Lung microvascular endothelial cell (primary cell): ENCODE measurements at places on chromosomes 4 and X. TPM values are rescaled to one million over a fixed set of nuclear protein-coding genes. Genes with fewer than 3 reads are reported as not detected.

Gene TEX13D
- not detected in 2 replicates for total RNA-seq

GRCh38 chrX:39903343-39903742 lies 194.4 kb downstream of the BCOR start:
- no peak for DNase-seq

DNA sequence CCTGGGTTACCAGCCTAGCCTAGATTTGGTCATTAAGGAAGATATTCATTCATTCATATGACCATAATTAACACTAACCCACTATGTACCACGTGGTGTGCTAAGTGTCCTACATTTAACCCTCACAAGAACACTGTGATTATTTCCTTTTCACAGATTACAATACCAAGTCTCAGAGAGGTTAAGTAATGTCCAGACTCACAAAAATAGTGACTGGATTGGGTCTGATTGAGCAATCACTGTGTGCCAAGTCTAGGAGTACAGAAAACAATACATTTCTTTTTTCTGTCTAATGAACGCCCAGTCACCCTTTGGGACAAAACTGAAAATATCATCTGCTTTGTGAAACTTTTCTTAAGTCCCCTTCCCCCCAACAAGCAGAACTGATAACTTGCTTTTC lies 7.6 kb upstream of the DLG3 start:
- no peak for DNase-seq

Gene ATRX
- 41.0 and 53.8 TPM in 2 replicates for total RNA-seq

DNA sequence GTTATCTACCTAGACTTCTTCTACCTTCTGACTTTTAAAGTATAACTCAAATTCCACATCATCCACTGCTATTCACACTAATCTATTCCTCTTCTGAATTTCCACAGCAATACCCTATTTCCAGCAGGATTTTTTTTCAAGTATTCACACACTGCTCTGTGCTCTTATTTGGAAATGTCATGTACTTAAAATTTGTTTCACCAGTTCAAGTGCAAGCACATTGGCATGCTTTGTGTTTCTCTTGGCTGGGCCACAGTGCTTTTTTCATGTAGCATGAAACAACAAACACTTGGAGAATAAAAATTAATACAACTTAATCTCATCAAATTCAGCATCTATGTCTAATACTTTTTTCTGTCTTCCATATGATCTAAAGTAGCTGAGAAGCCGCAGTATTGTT lies 161.8 kb upstream of the PCDH18 start:
- no peak for DNase-seq

DNA sequence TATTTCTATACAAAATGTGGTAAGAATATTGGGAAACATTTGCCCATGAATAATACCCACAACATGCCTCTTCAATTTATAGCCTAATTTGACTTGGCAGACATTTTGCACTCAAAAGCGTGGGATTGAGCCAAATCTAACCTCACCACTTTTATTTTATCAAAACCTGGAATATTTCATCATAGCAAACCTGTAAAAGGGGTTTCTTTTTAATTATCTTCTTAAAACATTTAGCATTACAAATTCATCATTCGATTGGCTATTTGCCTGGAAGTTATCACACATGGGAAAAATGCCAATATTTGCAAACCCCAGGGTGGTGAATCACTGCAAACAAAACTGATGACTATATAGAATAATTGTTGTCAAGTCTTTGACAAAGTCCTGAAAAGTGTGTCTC lies 56.2 kb downstream of the VCX3B start:
- no peak for DNase-seq

DNA sequence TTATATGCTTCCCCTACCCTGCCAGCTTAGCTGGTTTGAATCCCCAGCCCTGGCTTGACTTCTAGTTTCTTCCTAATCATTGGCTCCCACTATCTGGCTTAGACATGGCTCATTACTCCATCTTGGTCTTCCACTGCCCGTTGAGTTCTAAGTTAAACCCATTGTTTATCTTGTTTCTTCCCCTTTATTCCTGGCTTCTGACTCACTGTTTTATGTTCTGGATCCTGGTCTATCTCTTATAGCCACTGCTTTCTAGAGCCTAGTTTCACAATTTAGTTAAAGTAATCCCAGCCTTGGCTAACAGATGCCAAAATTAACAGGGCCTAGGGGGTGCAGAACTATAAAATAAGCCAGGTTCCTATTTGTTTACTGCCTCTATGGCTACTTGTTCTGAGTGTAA lies 120.9 kb downstream of the ARHGEF9 start:
- no peak for DNase-seq

- no peak for DNase-seq
Observed at GRCh38 chr4:36348403-36348938, 67.1 kb downstream of the DTHD1 start.

DNA sequence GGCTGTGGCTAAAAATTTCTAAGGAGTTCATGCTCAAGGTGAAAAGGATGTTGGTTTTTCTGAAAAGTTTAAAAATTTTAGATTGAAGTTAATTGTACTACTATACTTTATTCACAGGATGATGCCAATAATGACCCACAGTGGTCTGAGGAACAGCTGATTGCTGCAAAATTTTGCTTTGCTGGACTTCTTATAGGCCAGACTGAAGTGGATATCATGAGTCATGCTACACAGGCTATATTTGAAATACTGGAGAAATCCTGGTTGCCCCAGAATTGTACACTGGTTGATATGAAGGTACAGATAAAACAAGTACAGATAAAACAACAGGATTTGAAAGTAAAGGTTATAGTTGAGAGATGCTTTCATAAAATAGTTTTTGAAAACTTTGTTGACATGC lies 12.2 kb downstream of the PAICS start:
- DNase-seq, result no peak

- DNase-seq, result no peak
Observed at GRCh38 chrX:123695242-123695641, 37.6 kb downstream of the THOC2 start.

Gene WWC2
- 17.2 and 26.0 TPM in 2 replicates for total RNA-seq

Gene GPRIN3
- total RNA-seq, result 0.40 and 0.65 TPM in 2 replicates

GRCh38 chr4:37392521-37393255 lies 148.1 kb downstream of the NWD2 start:
- peak; percentile 4 for DNase-seq

Gene ADAM29
- total RNA-seq, result not detected in 2 replicates

Gene CDS1
- total RNA-seq, result under 0.01 TPM in 1 of 2 replicates, not detected in the other

- peak; percentile 76 for DNase-seq
Observed at GRCh38 chr4:76087007-76087769, 12.7 kb downstream of the ART3 start.

DNA sequence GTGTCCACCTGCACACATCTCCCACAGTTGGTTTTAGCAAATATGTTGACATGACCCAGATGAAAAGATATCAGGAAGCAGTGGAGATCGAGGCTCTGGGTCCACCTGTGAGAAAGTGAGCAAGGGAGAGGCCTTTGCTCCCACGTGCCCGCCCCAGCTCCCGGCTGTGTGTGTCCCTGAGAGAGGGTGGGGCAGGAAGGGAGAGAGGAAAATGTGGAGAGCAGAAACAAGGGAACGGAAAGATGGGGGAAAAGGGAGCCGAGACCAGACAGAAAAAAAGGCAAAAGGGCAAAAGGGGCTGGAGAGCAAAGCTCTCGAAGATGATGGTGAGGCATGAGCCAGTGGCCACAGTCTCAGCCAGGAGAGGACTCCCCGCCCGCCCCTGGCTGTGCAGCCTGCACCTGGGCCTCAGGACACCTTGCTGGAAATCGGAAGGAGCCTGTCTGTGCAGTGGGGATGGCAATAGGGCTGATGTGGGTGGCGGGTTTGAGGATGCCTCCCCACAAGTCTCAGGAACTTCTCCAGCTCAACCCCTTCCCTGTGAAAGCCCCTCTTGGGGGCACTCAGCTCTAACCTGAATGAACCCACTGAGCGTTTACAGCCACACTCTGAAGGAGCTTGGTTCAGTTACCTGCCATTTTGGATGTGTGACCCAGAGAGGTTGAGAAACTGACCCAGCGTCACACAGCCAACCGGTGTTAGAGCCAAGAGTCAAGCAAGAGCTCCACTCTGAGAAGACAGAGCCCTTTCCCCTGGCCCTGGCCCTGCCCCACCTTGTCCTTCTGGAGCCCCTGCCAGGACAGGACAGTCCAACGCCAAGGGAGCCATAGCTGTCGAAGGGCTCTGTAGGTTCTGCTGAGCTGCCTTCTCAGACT lies 20.3 kb upstream of the MSX1 start:
- no peak for DNase-seq

DNA sequence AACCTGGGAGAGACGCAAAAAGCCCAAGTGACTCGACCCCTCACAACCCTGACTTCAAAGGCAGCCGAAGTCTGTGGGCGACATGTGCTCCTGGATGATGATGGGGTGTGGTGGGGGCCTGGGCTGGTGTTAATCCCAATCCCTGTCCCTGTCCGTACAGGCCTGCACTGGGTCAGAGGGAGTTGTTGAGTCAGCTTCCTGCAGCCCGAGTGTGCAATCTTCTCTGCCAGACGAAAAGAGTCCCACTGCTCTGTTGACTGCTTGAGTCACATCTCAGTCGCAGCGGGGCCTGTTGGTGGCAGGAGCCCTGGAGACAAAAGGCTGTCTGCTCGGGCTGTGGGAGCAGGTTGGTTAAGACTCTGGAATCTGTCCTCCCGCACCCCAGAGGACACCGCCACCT lies 10.3 kb downstream of the FAM3A start:
- DNase-seq, result peak; percentile 70

Gene P2RY4
- not detected in 2 replicates for total RNA-seq

GRCh38 chr4:79201971-79202370 lies 123.9 kb downstream of the NAA11 start:
- DNase-seq, result no peak

DNA sequence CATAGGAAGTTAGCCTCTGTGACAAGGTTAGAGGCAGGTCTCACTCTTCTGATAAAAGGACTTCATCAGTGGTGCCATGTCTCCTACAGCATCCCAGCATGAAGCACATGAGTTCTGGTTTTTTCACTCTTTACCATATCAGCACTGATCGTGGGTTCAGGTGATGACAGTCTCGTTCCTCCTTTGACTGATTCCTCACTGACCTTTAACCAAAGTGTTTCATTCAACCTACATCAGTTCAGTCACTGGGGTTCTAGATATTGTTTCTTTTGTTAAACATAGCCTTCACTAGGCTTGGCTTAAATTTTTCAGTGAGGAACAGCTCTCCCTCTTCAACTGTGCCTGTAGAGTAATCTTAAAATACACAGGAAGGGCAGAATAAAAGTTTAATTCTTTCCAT lies 9.6 kb upstream of the MAGEA8 start:
- DNase-seq, result no peak

DNA sequence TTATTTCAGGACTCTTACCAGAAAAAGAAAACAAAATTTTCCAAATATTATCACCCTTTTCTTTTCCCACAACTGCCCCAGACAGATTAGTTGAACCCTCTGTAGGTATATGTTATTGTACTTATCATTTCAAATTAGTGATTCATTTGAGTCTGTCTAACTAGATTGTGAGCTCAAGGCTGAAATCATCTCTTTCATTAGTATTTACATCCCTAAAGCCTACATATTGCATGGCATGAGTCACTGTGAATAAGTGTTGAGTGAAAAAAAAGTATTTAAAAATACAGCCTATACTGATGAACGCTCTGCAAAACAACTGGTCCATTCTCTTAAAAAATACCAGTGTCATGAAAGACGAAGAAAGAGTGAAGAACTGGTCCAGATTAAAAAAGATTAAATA lies 3.9 kb downstream of the PAGE3 start:
- no peak for DNase-seq

Gene DDX53
- total RNA-seq, result not detected in 2 replicates

DNA sequence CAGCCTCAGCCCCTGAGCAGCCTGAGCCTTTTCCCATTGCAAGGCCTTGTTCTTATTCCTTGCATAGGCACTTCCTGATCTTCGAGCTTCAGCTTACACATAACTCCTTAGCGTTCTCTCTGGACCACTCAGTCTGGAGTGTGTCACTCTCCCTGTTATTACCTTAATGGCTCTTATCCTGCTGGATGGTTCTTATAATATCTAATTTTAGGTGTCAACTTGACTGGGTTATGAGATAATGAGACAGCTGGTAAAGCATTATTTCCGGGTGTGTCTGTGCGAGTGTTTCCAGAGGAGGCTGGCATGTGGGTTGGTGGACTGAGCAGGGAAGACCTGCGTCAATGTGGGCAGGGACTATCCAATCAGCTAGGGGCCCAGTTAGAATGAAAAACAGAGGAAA lies 75.7 kb downstream of the HAUS3 start:
- no peak for DNase-seq

DNA sequence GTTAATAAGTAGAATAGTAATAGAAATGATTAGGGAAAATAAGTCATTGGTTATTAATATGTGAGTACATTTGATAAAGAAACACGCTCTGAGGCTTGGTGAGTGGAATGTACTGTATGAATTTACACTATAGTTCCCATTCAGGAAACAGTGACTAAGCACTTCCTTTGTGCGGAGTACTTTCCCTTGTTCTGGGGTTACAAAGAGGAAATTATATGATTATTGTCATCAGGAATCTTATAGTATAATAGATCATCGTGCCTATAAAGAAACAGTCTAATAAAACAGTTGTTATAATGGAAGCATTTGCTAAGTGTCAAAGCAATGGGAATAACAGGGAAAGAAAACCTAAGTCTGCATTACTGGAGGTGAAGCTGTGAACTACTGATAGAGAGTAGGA lies 138.0 kb downstream of the RPA4 start:
- DNase-seq, result peak; percentile 66

Gene HDX
- 3.5 and 4.2 TPM in 2 replicates for total RNA-seq

GRCh38 chrX:37677765-37678164 lies 7.8 kb upstream of the XK start:
- no peak for DNase-seq
